B cell (primary cell): ENCODE measurements at places on chromosomes 5 and 9.
A peak's percentile ranks its signal among the peaks of the same experiment; 100 is the strongest.

DNA sequence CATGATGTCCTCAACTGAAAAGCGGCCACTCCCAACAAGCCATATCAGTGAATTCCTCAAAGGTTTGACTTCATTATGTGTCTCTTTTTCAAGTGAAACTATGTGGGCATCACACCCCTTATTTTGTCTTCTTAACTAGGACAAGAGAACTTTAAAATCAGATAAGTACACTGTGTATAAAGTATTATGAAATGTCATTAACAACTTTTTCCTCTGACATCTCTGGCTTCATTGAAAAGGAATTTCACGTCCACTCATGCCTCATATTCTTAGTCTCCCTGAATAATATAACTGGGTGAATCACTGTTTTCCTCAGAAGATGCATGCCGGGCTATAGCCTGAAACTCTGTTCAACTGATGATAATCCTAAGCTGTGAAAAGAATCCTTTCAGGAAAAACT is 415.8 kb downstream of the ACTL7B start:
- no peak for DNase-seq
- no peaks in the 10 kb centered on the region for H3K27me3 ChIP-seq
- no peaks in the 10 kb centered on the region for H3K36me3 ChIP-seq
- H3K4me3 ChIP-seq: no peak overlapping the region
- H3K27ac ChIP-seq: no peak overlapping the region

DNA sequence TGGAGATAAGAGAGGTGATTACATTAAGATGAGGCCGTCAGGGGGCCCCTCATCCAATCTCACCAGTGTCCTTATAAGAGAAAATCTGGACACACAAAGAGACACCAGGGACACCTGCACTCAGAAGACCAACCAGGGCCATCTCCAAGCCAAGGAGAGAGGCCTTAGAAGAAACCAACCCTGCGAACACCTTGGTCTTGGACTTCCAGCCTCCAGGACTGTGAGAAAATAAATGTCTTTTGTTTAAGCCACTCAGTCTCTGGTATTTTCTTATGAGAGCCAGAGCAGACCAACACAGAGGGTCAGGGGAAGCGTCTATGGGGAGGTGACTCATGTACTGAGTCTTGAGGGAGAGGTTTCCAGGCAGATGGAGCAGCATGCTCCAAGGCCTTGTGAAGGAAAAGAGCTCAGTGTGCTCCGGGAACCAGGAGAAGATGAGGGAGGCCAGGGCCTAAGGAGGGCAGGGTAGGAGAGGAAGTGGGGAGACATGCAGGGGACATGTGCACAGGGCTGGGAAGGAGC is 5.4 kb downstream of the PHYKPL start:
- H3K4me3 ChIP-seq: no peak overlapping the region
- peaks cover 17% of the 10 kb centered on the region for H3K4me1 ChIP-seq
- no peak overlapping the region for H3K27ac ChIP-seq

- H3K4me1 ChIP-seq: peaks cover 38% of the 10 kb centered on the region
- H3K4me3 ChIP-seq: no peak overlapping the region
- H3K36me3 ChIP-seq: no peaks in the 10 kb centered on the region
- no peak overlapping the region for H3K27ac ChIP-seq
- no peak for DNase-seq
These were observed 47.1 kb downstream of the UGCG start for GRCh38 chr9:111943746-111944145.

DNA sequence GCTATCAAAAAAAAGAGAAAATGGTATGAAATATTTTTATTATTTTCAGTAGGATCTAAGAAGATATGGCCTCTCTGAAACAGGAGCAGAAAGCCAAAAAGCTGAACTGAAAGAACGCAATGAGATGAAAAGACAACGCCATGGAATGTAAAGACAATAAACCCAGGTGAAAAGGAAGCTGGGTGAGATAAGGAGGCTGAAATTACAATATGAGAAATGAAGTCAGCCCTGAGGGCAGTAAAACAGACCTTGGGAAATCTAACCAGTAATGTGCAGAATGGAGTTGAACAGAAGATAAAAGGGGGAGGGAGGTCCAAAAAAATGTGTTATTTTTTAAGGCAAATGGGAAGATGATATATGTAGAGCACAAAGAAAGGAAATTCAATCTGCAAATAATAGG is 265.3 kb downstream of the ENC1 start:
- peaks cover 3% of the 10 kb centered on the region for H3K27me3 ChIP-seq
- no peak overlapping the region for H3K27ac ChIP-seq
- H3K4me3 ChIP-seq: no peak overlapping the region
- DNase-seq: no peak
- no peaks in the 10 kb centered on the region for H3K4me1 ChIP-seq
- no peaks in the 10 kb centered on the region for H3K36me3 ChIP-seq

DNA sequence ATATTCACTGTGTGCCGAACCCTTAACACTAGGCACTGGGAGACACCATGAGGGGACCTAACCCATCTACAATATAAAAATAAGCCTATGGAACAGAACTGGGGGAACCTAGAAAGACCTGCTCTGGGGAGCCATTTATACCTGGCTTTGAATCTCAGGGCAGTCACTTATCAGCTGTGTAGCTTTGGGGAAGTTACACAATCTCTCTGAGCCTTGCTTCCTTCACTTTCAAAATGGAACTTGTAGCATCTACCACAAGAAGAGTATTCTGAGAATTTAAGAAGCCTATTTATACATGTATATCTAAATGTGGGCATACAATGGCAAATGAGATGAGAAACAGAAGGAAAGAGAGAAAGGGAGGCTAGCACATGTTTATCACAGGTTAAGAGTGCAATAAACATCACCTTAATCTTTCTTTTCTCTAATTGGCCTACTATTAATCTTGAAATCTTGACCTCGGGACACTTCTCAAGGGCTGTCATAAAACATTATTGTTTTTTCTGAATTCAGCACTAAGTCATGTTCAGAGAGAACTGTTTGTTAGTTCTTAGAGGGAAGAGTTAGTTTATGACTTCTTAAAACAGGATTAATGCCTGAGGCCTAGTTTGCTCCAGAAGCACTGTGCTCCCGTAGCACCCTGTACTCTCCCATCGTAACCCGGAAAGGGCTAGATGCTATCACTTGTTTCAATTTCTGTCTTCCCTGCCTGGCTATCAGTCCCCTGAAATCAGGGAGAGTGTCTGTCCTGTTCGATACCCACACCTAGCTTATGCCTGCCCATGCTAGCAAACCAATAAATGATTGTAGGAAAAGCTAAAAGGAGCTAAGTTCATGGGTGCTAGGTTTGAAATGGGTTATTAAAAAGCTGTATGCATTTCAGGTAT is 606.4 kb upstream of the CLINT1 start:
- DNase-seq: no peak
- H3K27ac ChIP-seq: no peak overlapping the region
- no peaks in the 10 kb centered on the region for H3K36me3 ChIP-seq
- H3K4me1 ChIP-seq: peaks cover 8% of the 10 kb centered on the region

- H3K36me3 ChIP-seq: no peaks in the 10 kb centered on the region
- H3K4me3 ChIP-seq: no peak overlapping the region
These were observed 15.9 kb upstream of the OMD start for GRCh38 chr9:92439921-92440750.

DNA sequence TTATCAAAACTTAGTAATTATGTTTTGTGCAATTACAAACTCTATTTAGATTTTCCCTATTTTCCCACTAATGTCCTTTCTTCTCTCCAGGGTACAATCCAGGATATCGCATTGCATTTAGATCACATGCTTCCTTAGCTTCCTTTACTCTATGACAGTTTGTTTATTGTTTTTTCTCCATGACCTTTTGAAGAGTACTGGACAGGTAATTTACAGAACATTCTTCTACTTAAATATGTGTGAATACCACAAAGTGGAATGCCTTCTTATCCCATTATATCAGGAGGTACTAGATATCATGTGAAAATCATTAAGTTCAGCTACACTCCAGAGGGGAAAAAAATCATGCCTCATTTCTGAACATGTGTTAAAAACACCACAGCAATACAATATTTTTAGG is 776.6 kb upstream of the CDH9 start:
- H3K27me3 ChIP-seq: no peaks in the 10 kb centered on the region
- no peaks in the 10 kb centered on the region for H3K36me3 ChIP-seq
- H3K27ac ChIP-seq: no peak overlapping the region
- no peak for DNase-seq
- no peak overlapping the region for H3K4me3 ChIP-seq

DNA sequence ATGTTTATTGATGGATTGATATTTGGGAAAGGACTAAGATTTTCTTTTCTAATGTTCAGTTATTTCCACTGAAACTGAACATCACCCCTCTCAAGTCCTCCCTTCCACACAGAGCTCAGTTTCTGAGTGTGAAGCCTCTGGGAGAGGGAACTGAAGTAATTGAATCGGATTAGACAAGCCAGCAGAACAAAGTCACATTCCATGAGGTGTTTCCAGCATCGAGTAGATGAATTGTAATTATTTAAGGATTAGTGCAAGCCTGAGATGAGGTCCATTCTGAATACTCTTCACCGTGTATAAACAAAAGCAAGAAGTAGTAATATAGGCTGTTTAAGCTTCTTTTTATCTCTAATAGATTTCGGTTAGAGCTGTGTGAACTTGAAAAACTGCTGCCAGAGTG is 2060.5 kb downstream of the MAT2B start:
- no peaks in the 10 kb centered on the region for H3K36me3 ChIP-seq
- H3K4me3 ChIP-seq: no peak overlapping the region
- H3K27me3 ChIP-seq: no peaks in the 10 kb centered on the region
- H3K27ac ChIP-seq: no peak overlapping the region
- no peaks in the 10 kb centered on the region for H3K4me1 ChIP-seq

- H3K27me3 ChIP-seq: no peaks in the 10 kb centered on the region
- H3K36me3 ChIP-seq: no peaks in the 10 kb centered on the region
- no peak overlapping the region for H3K27ac ChIP-seq
- DNase-seq: no peak
- no peak overlapping the region for H3K4me3 ChIP-seq
- no peaks in the 10 kb centered on the region for H3K4me1 ChIP-seq
These were observed 43.4 kb upstream of the NREP start for GRCh38 chr5:111800351-111800750.

GRCh38 chr5:57366744-57367143 is 115.9 kb downstream of the ACTBL2 start:
- H3K4me1 ChIP-seq: no peaks in the 10 kb centered on the region
- no peak overlapping the region for H3K4me3 ChIP-seq
- no peaks in the 10 kb centered on the region for H3K27me3 ChIP-seq
- H3K27ac ChIP-seq: no peak overlapping the region
- no peak for DNase-seq

GRCh38 chr9:98896632-98897031 is 47.1 kb upstream of the COL15A1 start:
- H3K27ac ChIP-seq: no peak overlapping the region
- H3K4me3 ChIP-seq: no peak overlapping the region
- no peaks in the 10 kb centered on the region for H3K27me3 ChIP-seq
- DNase-seq: no peak

- H3K36me3 ChIP-seq: no peaks in the 10 kb centered on the region
- H3K4me1 ChIP-seq: no peaks in the 10 kb centered on the region
- H3K27me3 ChIP-seq: no peaks in the 10 kb centered on the region
These were observed 293.8 kb downstream of the OSTF1 start for GRCh38 chr9:75382126-75382525.

DNA sequence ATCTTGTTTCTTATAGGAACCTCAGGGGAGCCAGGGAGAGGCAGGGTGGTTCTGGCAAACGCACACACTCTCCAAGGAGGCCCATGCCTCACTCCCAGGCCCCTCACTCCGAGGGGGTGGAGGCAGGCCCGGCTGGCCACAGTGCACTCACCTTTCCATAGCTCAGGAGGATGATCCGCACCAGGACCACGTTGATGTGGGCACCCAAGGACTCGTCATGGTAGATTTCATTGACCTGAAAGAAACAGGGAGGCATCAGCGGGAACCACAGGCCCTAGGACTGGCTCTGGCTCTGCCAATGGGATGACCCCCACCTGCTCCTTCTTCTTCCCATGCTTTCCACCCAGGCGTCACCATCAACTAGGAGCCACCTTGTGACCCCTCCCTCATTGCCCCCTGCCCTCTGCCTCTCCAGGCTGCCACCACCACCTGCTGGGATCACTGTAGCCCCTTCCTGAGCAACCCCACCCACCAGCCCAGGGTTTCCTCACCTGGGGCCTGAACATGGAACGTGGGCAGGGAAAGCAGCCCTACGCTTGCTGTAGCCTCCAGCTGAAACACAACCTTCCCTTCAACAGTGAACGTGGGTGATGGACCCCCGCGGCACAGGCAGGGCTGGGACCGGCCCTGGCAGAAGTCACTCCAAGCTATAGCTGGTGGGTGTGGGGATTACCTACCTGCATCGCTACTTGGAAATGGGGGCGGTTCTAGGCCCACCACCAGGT is 120.9 kb downstream of the ZNF354C start:
- H3K4me1 ChIP-seq: no peaks in the 10 kb centered on the region
- no peaks in the 10 kb centered on the region for H3K36me3 ChIP-seq
- no peak overlapping the region for H3K27ac ChIP-seq
- no peak overlapping the region for H3K4me3 ChIP-seq
- peaks cover 6% of the 10 kb centered on the region for H3K27me3 ChIP-seq

DNA sequence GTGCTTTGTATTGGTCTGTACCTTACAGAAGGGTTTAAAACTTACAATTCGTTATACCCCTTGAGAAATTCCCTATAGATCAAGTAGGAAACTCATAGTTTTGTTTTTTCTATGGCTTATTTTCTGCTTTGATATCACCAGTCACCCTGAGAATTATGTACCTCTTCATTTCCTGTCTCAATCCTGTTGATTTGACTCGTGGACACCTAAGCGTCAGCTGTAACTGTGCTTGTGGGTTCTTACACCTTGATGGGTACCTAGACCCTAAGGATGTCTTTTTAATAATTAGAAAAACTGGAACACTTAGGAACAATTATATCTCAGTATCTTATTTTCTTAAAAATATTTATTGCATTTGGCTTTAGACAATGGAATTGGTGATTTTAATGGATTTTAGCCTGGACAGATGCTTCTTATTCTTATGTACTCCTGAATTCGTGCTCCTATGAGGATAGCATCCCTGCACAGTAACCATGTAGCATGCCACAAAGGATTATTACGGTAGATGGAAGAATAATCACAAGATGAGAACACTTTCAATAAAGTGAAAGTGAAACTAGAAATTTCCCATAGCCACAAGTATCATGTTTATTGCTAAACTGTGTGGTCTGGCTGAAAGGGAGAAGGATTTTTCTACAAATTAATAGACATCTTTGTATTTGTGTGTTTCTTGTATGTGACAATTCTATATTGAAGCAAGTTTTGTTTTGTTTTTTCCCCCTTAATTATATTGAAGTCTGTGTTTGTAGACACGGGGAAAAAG is 1920.3 kb upstream of the WWC1 start:
- no peaks in the 10 kb centered on the region for H3K36me3 ChIP-seq
- H3K27me3 ChIP-seq: no peaks in the 10 kb centered on the region
- no peak overlapping the region for H3K4me3 ChIP-seq
- DNase-seq: no peak

GRCh38 chr5:93585767-93586385 is 2.9 kb downstream of the NR2F1 start:
- H3K36me3 ChIP-seq: no peaks in the 10 kb centered on the region
- H3K27ac ChIP-seq: no peak overlapping the region
- peak; percentile 30 for DNase-seq
- H3K4me1 ChIP-seq: peaks cover 30% of the 10 kb centered on the region
- no peaks in the 10 kb centered on the region for H3K27me3 ChIP-seq
- H3K4me3 ChIP-seq: no peak overlapping the region

- no peaks in the 10 kb centered on the region for H3K4me1 ChIP-seq
- H3K27ac ChIP-seq: no peak overlapping the region
- DNase-seq: no peak
These were observed 71.9 kb upstream of the RANBP3L start for GRCh38 chr5:36373527-36374086.

GRCh38 chr9:18255158-18255629 is 218.8 kb upstream of the ADAMTSL1 start:
- H3K36me3 ChIP-seq: no peaks in the 10 kb centered on the region
- DNase-seq: peak; percentile 65
- H3K4me3 ChIP-seq: no peak overlapping the region
